ENCODE measurements at places on chromosomes 13 and 19.

GRCh38 chr13:26326562-26326961 is 72.6 kb downstream of the CDK8 start:
- no peak for DNase-seq

- no peak for DNase-seq
Observed at GRCh38 chr13:97477844-97478243, 43.9 kb downstream of the RAP2A start.

- DNase-seq = no peak
Observed at GRCh38 chr19:10260141-10260584, 8.1 kb downstream of the MRPL4 start.

DNA sequence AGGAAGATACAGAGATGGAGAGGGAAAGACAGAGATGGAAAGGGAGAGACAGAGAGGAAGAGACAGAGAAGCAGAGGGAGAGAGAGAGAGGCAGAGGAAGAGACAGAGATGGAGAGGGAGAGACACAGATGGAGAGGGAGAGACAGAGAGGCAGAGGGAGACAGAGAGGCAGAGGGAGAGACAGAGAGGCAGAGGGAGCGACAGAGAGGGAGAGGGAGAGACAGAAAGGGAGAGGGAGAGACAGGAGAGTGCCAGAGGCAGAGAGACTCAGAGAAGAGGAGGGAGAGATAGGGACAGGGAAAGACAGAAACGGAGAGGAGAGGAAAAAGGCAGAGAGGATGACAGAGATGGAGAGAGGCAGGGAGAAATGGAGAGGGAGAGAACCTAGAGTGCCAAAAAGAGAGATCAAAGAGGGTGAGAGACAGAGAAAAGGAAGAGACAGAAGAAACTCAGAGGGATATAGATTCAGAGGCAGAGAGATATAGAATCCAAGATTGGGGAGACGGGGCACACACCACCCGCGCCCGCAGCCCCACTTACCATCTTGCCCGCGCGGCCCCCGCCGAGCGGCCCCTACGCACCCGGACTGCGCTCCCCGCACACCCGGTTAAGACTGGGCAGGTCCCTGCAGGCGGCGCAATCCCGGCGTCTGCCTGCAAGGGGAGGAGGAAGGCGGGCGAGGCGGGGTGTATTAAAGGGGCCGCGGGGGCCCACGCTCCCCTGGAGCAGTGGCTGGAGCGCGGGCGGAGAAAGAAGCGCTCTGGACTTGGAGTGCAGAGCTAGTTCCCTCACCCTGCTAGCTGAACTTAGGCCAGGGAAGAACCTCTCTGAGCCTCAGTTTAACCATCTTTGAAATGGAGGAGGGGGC is 10.7 kb downstream of the TM6SF2 start:
- no peak for DNase-seq

GRCh38 chr13:23805122-23805521 is 84.1 kb downstream of the MIPEP start:
- DNase-seq = no peak

DNA sequence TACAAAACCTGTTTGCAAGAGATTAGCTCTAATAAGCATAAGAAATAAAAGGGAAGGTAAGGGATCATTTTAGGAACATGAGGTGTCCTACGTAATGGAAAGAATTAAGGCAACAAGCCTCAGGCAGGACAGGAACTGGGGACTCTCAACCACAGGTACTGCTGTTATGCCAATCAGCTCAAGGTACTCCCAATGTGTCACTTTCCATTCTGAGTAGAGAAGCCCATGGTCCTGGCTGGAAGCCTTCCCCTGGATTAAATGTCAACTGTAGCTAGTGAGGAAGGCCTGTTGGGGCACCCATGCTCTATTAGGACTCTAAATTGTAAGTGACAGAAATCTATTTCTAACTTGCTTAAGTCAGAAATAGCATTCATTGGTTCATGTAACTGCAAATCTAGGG is 134.6 kb downstream of the DPF1 start:
- no peak for DNase-seq

GRCh38 chr19:14333101-14333871 is 48.0 kb upstream of the ADGRE5 start:
- no peak for DNase-seq

GRCh38 chr19:39997638-39998216 is 867 bp downstream of the ZNF546 start:
- no peak for DNase-seq

GRCh38 chr19:27776020-27776419 is 1436.9 kb downstream of the UQCRFS1 start:
- DNase-seq = no peak

DNA sequence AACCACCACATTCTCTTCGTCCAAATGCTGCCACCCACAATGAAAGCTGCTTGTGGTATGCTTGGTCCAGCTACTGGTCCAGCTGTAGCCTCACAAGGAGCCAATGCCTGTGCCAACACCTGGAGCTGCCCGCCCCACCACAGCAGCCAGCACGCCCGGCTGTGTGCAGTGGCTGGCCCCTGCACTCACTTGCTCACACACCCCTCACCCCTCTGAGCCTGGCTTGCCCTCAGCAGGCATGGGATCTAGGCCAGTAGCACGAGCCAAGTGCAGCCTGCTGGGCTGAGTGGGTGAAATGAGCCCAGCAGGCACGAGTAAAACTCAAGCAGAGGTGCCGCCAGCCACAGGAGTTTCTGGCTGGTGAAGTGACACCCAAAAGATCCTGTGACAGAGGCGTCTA is 2096.4 kb upstream of the PCDH20 start:
- DNase-seq = no peak

- DNase-seq = no peak
Observed at GRCh38 chr13:78649997-78650716, 8.8 kb downstream of the OBI1 start.

- no peak for DNase-seq
Observed at GRCh38 chr13:31982540-31982939, 49.0 kb upstream of the FRY start.

GRCh38 chr19:29285878-29286277 is 72.9 kb upstream of the UQCRFS1 start:
- DNase-seq = no peak

DNA sequence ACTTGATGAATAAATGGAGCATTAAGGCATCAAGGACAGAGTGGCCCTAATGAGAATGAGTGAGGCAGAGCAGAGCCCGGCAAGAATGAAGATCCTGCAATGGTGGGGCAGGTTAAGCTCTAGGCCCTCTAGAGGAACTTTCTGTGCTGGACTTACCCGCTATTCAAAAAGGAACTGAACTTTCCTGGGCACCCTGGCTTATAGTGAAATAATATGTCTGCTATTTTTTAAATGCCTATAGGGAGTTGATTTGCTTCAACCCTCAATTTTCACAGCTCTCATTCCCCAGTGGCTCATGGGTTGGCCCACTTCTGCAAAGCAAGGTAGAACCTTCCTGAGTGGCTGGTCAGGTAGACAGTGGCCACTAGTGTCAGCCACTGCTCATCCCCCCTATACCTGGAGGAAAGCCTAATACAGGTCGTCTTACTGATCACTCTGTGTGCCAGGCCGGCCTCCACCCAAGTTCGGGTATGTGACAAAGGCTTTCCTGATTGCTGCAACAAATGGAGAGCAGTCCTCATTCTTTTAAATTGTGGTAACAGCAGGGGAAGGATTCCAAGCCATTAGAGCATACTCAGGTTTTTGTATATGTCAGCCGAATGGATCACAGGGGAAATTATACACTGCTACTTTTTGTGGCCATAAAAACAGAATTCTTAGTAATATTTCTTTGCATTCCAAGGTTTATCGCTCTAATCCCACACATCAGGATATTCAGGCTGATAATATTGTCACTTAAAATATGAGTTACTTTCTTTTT is 103.0 kb downstream of the KL start:
- DNase-seq = no peak

GRCh38 chr13:49351871-49352270 is 92.0 kb downstream of the CAB39L start:
- no peak for DNase-seq

- DNase-seq = peak; percentile 26
Observed at GRCh38 chr19:6108721-6109633, 1.3 kb downstream of the RFX2 start.

DNA sequence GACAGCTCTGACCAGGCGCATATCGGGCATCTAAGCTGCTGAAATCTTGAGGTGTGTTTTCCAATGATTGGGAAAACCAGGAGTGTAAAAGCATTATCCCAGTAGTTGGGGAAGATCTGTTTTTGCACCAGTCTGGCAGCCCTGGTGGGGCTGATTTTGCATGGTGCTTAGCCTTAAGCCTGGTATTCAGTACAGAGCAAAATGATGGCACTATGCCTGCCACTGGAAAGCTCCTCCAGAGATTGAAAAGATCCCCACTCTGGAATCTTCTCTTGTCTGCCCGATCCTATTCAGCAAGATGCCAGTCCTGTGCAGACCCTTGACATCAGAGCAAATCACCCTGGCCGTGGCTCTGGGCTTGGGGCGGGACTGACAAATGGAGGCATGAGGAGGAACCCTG is 44.7 kb upstream of the SIAH3 start:
- no peak for DNase-seq

GRCh38 chr19:33422369-33423180 is 49.1 kb downstream of the CEBPG start:
- no peak for DNase-seq

- DNase-seq = no peak
Observed at GRCh38 chr13:73991384-73991783, 142.8 kb downstream of the KLF12 start.

- DNase-seq = peak; percentile 81
Observed at GRCh38 chr19:11355160-11356073, at the start of gene PLPPR2. Gene PLPPR2 (plus strand): TSS chr19:11355432. CDS start chr19:11357674, 2,242 bp downstream.

- DNase-seq = no peak
Observed at GRCh38 chr13:23144431-23144830, 36.3 kb upstream of the SGCG start.

GRCh38 chr13:40315416-40316064 is 350.9 kb downstream of the FOXO1 start:
- peak; percentile 37 for DNase-seq

- DNase-seq = no peak
Observed at GRCh38 chr13:101695870-101696516, 243.5 kb downstream of the ITGBL1 start.

DNA sequence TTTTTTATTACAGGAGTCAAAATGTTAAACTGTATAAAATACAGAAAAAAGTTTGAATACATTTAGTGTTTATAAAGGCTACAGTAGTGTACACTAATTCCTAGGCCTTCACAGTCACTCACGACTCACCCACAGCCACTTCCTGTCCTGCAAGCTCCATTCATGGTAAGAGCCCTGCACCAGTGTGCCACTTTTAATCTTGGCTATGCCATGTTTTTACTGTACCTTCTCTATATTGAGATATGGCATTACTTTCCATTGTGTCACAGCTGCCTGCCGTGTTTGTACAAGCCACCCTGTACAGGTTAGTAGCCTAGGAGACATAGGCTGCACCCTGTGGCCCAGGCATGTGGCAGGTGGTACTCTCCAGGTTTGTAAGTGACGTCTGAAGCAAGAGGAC is 32.1 kb downstream of the C1QTNF9 start:
- no peak for DNase-seq

DNA sequence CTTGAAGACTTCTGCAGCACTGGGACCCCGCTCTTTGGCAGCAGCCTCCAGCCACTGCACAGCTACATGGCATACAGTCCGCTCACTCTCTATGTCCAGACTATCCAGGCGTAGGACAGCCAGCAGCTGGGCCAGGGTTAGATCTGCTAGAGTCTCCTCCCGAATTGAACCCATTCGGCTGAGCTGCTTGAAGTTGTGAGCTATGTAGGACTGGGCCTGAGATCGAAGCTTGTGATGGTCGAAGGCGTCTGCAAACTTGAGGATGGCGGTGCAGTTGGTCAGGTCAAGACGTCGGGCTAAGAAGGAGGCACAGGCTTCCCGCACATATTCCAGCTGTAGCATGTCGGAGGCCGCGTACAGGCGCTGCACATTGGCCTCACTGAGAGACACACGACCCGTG is 900 bp downstream of the KBTBD7 start:
- no peak for DNase-seq

GRCh38 chr19:49359851-49360820 is 2.1 kb downstream of the TEAD2 start:
- no peak for DNase-seq

DNA sequence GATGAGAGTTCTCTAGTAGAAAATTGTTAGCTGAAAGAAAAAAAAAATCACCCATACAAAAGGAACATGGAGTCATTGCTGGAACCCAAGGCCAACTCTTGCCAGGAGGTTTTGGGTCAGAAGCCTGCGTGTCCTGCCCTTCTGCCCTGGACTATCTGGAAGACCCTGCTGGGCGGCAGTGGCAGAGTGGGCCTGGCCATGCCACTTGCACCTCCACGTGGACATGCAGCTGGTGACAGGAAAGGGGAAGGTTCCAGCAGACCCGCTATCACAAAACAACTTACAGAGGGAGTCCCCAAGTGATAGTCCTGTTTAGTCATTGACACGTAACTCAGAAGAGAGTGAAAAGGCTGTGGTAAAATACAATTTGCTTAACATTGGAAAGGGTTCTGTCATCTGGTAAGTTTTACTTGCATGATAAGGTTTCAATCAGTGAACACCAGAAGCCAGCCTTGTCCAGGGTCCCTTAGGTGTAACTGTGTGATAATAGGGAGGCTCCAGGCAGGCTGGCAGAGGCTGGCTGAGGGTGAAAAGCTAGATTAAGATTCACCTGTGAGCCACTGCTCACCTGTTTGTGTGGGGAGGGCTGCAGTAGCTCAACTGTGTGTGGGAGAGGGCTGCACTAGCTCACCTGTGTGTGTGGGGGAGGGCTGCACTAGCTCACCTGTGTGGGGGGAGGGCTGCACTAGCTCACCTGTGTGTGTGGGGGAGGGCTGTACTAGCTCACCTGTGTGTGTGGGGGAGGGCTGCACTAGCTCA is 47.8 kb downstream of the COL4A2 start:
- no peak for DNase-seq

DNA sequence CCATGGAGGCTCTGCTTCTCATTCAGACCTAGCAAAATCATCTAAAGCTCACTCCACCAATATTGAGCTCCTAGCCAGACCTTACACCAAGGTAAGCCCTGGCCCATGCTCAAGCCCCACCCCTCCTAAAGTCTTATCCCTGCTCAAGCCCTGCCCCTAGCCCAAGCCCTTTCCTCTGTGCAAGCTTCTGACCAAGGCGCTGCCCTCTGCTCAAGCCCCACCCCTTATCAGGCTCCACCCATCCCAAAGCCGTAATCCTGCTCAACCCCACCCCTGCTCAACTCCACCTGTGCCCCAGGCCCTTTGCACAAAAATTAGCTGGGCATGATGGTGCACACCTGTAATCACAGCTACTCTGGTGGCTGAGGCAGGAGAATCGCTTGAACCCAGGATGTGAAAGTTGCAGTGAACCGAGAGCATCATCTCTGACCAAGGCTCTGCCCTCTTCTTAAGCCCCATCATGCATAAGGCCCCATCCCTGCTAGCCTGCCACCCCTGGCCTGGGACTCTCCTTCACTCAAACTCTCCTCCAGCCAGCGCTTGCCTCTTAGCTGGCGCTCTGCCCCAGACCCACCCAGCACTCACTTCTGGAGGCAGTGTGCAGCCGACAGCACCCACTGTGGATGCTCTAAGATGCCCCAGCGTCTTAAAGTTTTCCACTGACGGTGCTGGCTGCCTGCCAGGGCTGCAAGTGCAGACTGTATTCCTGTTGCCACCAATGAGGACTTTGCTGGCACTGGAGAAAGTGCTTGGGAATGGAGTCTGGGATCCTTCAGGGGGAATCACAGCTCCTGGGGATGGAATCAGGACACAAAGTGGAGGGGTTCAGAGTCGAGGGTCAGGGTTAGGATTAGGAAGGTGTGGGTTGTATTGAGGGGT is 16.5 kb downstream of the KLK4 start:
- no peak for DNase-seq

All from effector memory CD4-positive, alpha-beta T cell (primary cell).